Suppressor macrophage (primary cell): ENCODE measurements at places on chromosomes 1 and 21.
A peak's percentile ranks its signal among the peaks of the same experiment; 100 is the strongest.

- DNase-seq: no peak
Measured at GRCh38 chr1:51314974-51315373, 15.4 kb downstream of the TTC39A start.

DNA sequence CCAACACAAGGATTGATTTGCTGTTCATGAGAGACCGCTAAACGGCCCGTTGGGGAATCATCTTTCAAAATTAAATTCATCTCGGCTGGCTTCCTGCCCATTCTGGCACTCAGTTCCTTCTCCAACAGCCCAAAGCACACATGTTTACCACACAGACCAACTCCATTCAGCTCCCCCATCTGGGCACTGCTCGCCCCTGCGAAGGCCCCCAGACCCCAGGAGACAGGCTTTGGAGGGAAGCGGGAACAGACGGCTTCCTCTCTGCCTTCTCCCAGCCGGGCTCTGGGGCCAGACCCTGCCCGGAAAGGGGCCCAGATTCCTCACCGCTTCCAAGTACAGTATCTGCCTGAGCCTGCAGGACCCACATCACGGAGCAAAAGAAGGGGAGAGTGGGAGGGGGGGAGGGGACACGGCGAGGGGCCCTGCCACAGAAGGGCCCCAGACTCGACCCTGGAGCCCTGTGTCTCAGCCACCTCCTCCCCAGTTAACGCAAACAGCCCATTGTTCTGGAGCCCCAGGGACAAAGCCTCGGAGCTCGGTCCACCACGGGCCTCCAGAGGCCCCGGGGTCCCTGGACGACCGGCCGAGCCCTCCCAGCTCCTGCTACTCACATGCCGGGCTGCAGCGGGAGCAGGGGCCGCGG, 660 bp downstream of the MEGF6 start:
- peak; percentile 32 for DNase-seq

- no peak for DNase-seq
Measured at GRCh38 chr21:32256873-32257620, 21.8 kb downstream of the MIS18A start.

DNA sequence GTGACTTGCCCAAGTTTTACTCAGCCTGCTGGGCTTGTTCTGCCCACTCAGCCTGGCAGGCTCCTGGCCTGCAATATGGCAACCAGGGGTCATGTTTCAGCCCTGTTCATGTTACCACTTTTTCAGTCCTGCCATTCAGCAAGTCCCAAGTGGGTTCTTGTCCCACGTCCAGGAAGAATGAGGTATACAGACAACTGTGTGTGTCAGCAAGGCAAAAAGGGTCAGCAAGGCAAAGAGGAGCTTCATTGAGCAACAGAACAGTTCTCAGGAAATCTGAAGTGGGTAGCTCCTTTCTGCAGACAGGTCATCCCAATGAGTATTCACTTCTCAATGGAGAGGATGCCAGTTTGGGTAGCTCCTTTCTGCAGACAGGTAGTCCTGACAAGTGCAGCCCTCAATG, 1233.3 kb upstream of the B3GALT2 start:
- DNase-seq: no peak

DNA sequence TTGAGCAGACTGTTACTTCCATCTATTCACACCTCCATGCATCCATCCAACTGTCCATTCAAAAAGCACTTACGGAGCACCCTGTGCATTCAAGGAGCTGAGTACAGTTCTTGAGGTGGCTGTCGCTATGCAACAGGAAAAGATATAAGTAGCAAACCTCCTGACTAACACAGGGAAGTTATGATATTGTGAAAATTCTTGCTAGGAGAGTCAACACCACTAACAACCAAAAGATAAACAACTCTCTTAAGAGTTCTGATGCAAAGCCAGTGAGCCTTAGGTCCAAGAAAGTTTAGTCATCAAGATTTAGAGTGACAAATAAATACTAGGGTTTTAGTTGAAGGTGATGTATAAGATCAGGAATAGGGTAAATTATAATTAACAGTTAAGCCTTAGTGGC, 44.5 kb upstream of the TRIM45 start:
- DNase-seq: no peak

GRCh38 chr1:196545222-196545621, 63.0 kb downstream of the KCNT2 start:
- no peak for DNase-seq

- DNase-seq: peak; percentile 82
Measured at GRCh38 chr1:42456754-42457089, 379 bp downstream of the PPCS start.

GRCh38 chr1:241637604-241638003, 2.6 kb downstream of the CHML start:
- peak; percentile 45 for DNase-seq

DNA sequence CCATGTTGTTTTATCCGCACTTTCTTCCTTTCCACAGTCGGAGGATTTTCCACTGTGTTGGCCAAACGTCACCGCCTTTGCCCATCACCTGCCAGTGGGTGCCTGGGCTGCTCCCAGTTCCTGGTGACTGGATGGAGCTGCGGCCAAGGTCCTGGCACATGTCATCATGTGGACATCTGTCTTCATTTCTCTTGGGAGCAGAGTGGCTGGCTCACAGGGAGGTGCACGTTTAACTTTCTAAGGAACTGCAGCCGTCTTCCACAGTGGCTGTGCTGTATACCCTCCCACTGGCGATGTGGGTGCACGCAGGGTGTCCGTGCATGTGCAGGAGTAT, 19.5 kb upstream of the RNF223 start:
- no peak for DNase-seq

DNA sequence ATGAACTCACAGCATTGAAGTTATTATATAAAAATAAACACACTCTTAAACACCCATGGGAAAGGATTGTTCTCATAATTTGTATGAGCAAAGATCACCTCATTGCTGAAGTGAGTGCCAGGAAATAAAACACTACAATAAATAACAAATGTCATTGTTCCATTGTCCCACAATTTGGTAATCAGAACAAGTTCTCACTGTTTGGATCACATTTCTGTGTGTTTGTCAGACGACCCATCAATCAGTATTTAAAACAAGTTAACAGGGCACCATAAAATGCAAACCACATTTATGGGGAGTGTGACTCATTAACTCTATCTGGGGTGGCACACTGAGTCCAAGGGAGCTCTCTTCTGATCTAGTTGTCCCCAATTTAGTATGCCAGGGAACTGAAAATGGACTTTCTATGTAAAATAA, 124.5 kb downstream of the PTPRC start:
- no peak for DNase-seq
